ENCODE measurements at places on chromosomes 2 and 18. TPM values are rescaled to one million over a fixed set of nuclear protein-coding genes. Genes with fewer than 3 reads are reported as not detected.

G6PC2 gene
- not detected for total RNA-seq

AKAIN1 gene
- total RNA-seq, result not detected

UGT1A5 gene
- not detected for total RNA-seq

STK17B gene
- total RNA-seq, result 367 TPM

CCDC102B gene
- 1.0 TPM for total RNA-seq

MOGAT1 gene
- total RNA-seq, result not detected

GRCh38 chr2:135208016-135208415, 155.9 kb downstream of the RAB3GAP1 start:
- H3K36me3 ChIP-seq, result no peaks in the 10 kb centered on the region
- H3K27me3 ChIP-seq, result no peaks in the 10 kb centered on the region
- no peak for DNase-seq
- no peaks in the 10 kb centered on the region for H3K4me1 ChIP-seq

- no peak within 1 kb of the TSS for H3K4me3 ChIP-seq
- peaks cover 11% of the 10 kb centered on the region for H3K27me3 ChIP-seq
- H3K36me3 ChIP-seq, result no peaks in the 10 kb centered on the region
- DNase-seq, result no peak
- H3K4me1 ChIP-seq, result no peaks in the 10 kb centered on the region
Measured at GRCh38 chr2:227717687-227718567, at the start of gene SLC19A3. TSS of gene SLC19A3 (minus strand) at chr2:227718028. CDS start at chr2:227702318, 15,710 bp downstream.

- H3K4me3 ChIP-seq, result no peak overlapping the region
- no peak for DNase-seq
- no peaks in the 10 kb centered on the region for H3K4me1 ChIP-seq
- H3K36me3 ChIP-seq, result no peaks in the 10 kb centered on the region
- H3K27ac ChIP-seq, result no peak overlapping the region
- H3K27me3 ChIP-seq, result no peaks in the 10 kb centered on the region
Measured at GRCh38 chr2:40178971-40179370, 272.9 kb downstream of the SLC8A1 start.

DNA sequence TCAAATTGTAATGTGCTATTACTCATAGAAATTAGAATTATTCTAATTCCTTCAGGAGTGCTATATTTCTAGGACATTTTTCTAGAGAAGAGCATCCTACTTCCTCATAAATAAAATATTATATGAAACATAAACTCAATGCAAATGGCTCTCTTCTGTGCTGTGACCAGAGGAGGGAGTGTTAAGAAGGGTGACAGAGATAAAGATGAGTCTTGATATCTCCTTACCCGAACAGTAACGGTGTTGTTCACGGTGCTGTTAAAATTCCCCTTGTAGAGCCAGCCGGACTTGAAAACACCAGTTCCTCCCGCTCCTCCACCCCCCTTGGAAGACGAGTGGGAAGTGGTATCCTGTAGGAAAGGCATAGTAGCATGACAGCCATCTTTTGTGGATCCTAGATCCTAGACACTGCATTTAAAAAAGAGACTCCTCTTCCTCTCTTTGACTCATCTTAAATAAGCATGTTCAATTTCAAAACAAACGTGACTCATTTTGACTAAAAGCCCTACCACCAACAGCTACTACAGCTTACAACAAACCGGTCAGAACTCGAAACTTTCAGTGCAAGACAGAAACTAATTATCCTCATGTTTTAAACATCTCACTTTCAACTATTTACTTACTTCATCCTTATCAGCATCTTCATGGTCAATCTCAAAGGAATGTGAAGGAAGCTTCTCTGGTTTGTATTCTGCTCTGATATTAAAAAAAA, 156.3 kb downstream of the DOCK10 start:
- H3K27ac ChIP-seq, result peak overlapping the region; percentile 83
- no peak overlapping the region for H3K4me3 ChIP-seq
- no peak for DNase-seq
- H3K4me1 ChIP-seq, result peaks cover 73% of the 10 kb centered on the region
- H3K27me3 ChIP-seq, result no peaks in the 10 kb centered on the region

DNA sequence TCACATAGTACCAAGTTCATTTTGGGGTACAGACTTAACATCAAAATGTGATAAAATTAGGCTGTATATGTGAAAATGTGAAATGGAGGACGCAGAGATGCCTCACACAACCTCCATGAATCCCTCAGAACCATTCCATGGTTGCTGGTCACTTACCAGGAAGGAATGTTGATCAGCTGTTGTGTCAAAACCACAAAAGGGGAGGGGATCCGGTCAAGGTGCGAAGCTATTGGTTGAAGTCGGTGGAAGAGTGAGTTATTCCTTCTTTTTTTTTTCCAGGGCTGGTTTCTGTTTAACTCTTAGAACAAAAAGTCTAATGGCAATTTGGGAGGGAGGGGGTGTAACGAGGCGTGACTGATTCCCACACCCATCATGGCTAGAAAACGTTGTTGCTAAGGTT, 32.3 kb upstream of the REG3A start:
- no peaks in the 10 kb centered on the region for H3K27me3 ChIP-seq
- no peak for DNase-seq
- H3K36me3 ChIP-seq, result no peaks in the 10 kb centered on the region
- H3K27ac ChIP-seq, result no peak overlapping the region
- no peak overlapping the region for H3K4me3 ChIP-seq

Measured in activated CD4-positive, alpha-beta memory T cell treated with anti-CD3 and anti-CD28 coated beads, Interleukin-2, amount 10 ng/mL, durations not matched to agents 7 days and 5 days (primary cell).